CD4-positive, alpha-beta T cell treated with Interleukin-12 subunit alpha and Interleukin-12 subunit beta, for 1 hour (primary cell): ENCODE measurements at places on chromosomes 12 and 14.
A peak's percentile ranks its signal among the peaks of the same experiment; 100 is the strongest.

- DNase-seq = no peak
These were observed 266.4 kb downstream of the LRFN5 start for GRCh38 chr14:41872931-41873685.

GRCh38 chr12:5905757-5906156, 39.3 kb downstream of the ANO2 start:
- DNase-seq = no peak

GRCh38 chr14:61452452-61452851, 131.1 kb downstream of the PRKCH start:
- DNase-seq = peak; percentile 74

- peak; percentile 23 for DNase-seq
These were observed 24.7 kb downstream of the SUSD6 start for GRCh38 chr14:69635981-69636639.

DNA sequence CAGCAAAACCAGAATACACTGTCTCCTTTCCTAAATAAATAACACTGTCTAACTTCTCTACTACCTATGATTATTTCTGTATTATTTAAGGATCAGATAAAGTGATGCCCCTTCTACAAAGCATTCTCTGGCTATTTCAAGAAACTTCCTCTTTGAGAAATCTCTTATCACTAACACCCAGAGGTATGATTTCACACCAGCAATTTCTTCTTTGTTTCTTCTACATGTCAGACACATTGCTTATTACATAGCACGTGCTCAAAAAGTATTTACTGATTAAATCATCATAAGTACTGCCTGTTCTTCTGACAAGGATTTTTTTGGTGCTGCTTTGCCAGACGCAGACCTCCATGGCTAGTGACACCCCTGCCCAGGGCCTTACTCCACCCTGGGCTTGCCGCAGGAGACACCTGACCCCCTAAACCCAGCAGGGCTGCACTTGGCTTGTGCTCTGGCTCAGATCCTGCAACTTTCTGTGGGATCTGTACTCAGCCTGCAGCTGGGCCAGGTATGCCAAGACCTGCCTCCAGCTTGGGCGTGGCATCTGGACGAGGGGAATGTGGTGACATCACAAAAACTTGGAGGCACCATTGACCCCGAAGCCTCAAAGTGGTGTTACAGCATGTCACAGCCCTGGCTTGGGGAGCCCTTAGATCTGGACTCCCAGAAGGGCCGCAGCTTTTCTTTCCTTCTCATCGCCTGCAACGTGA, 15.4 kb upstream of the HIGD1C start:
- DNase-seq = no peak

DNA sequence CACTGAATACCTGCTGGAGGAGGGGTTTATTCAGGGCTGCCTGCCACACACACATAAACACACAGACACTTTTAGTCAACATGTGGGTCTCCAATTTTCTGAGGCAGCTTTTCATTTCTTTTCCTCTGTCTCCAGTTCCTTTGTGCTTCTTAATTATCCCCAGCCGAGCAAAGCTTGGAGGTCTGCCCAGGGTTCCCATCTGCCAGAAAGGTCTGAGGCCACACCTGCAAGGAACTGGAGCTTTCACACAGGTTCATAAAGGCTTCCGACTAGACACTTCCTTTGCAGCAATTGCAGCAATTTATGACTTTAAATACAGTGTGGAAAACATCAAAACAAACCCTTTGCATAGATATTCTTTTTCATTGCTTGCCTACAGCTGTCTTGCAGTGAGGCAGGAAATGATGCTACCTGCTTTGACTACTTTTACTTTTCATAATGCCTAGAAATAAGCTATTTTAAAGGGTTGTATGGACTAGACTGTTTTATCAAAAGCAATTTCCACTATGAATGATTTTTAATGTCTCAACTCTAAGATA, 1318.9 kb downstream of the AACS start:
- no peak for DNase-seq

GRCh38 chr14:56057071-56057741, 61.0 kb upstream of the PELI2 start:
- DNase-seq = no peak

- DNase-seq = no peak
These were observed 18.5 kb downstream of the RHOF start for GRCh38 chr12:121774968-121775474.

GRCh38 chr12:130145731-130146130, 16.5 kb upstream of the FZD10 start:
- no peak for DNase-seq

- no peak for DNase-seq
These were observed 27.1 kb downstream of the PRKAB1 start for GRCh38 chr12:119695034-119695433.

- DNase-seq = no peak
These were observed 37.5 kb downstream of the CCDC88C start for GRCh38 chr14:91380123-91380522.

- DNase-seq = peak; percentile 86
These were observed at the start of gene PTGER2 for GRCh38 chr14:52313903-52314594. TSS of gene PTGER2 (plus strand) at chr14:52314312. CDS start at chr14:52314549, 237 bp downstream.

DNA sequence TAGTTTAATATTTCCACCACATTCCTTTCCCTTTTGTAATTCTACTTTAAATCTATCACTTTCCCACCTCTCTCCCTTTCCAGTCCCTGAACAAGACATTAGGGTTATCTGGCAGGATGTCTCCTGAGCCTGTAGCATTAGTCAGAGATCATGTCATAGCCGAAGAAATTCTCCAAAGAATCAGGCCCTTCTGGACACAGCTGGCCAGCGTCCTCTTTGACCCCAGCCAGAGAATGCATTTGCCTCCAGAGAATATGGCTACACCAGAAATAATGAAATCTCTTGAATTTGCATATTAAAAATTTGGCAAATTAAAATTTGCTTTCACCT, 56.7 kb downstream of the NTF3 start:
- no peak for DNase-seq

- DNase-seq = peak; percentile 72
These were observed 3.6 kb downstream of the SMIM41 start for GRCh38 chr12:52082988-52083637.

GRCh38 chr12:125214289-125214688, 149.1 kb downstream of the AACS start:
- no peak for DNase-seq

GRCh38 chr14:73477618-73478266, 13.0 kb upstream of the RIOX1 start:
- no peak for DNase-seq

DNA sequence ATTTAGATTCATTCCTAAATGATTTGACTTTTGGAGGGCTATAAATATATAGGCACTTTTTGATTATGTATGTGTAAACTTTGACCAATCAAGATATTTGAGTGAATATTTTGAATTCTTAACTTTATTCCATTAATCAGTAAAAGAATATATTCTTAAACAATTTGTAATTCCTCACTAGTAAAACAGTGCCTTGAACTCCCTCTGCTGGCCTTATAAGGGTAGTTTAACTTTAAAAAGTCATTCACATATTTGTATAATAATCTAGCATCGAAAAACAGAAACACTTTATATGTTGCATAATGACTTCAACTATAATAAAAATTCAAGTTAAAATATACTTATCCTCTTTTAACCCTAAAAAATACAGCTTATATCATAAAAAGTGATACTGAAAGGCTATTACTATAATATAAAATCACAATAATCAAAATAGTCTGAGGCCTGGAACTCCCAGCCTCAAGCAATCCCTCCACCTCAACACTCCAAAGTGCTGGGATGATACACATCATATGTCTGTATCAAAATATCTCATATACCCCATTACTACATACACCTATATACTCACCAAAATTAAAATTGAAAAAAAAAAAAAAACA, 31.2 kb downstream of the CCDC59 start:
- peak; percentile 14 for DNase-seq

GRCh38 chr12:3630621-3631271, 122.2 kb downstream of the CRACR2A start:
- DNase-seq = no peak

- no peak for DNase-seq
These were observed 21.4 kb upstream of the HECTD1 start for GRCh38 chr14:31229009-31229408.

DNA sequence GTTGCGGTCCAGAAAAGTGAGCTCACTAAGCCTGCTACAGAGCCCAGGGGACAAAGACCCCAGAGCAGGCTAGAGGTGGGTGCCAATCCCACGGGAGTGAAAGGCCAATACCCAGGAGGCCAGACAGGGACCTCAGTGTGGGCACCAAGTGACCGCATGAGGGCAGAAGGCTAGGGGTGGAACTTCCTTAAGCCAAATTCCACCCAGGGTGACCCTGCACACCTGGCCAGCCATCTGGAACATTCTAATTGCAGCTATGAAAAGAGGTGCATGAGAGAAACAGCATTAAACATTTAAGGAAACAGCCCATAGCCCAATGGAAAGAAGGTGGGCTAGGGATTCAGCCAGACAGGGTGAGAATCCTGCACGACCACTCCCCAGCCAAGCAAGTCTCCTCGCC, 19.4 kb downstream of the GLTP start:
- no peak for DNase-seq

DNA sequence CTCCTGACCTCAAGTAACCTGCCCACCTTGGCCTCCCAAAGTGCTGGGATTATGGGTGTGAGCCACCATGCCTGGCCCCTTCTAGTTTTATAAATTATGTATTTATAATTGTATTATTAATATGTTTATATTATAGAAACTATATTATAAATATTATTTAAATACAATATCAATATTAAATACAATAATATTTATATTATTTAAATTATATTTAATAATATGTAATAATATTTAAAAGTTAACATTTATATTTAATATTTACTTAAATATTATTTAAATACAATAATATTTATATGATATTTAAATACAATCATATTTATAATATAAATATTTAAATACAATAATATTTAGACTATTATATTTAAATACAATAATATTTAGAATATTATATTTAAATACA, 20.0 kb downstream of the SDR9C7 start:
- no peak for DNase-seq

DNA sequence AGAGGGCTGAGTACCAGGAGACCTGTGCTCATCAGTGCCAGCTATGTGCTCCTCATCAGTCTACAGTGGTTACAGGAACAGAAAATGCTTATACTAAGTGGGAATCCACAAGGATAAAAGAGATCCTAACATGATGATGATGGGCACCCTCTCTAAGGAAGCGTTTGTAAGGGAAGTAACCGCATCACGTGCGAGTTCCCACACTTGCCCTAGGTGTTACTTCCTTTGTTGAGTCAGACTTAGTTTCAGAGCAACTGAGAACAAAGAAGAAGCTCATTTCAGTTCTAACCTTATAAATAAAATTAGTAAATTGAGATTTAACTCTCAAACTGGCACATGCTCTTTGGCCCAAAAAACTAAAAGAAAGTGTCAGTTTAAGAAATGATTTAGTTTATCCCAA, 956.4 kb upstream of the TMEM132C start:
- DNase-seq = no peak

DNA sequence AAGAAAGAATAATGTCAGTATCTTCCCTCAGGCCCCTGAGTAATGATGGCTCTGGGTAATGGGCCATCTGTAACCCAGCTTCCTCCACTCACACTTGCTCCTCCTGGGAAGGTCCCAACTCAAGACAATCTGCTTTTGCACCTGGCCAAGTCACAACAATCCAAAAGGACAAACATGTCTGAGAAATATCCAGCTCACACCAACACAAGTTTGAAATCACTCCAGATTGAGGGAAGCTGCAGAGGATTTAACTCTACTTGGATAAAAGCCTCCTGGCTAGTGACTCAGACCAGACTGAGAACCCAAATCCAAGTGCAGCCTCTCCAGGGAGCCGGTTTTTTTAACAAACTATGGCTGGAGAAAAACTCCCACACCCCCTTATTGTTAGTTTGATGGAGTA, 34.2 kb downstream of the RTRAF start:
- no peak for DNase-seq

GRCh38 chr12:109116611-109116949, 193 bp downstream of the ACACB start:
- DNase-seq = no peak

- no peak for DNase-seq
These were observed 21.3 kb downstream of the SOS2 start for GRCh38 chr14:50210074-50210473.

- no peak for DNase-seq
These were observed 131.9 kb upstream of the CLEC14A start for GRCh38 chr14:38387821-38388220.

GRCh38 chr12:12017135-12017581, 53.6 kb upstream of the BCL2L14 start:
- DNase-seq = no peak

DNA sequence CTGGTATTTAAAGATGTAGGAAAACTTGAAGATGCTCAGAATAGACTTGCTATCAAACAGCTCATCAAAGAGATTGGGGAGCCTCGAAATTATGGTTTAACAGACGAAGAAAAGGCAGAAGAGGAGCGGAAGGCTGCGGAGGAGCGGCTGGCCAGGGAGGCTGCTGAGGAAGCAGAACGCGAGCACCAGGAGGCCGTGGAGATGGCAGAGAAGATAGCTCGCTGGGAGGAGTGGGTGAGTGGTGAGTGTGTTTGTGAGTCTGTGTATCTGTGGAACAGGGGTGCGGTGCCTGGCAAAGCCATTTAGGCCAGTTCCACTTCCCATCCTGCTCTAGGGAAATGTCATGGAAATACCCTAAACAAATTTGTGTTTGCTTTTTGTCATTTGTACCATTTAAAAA, 19.2 kb upstream of the PAPOLA start:
- no peak for DNase-seq

- no peak for DNase-seq
These were observed 43.5 kb downstream of the ETNK1 start for GRCh38 chr12:22668441-22668840.

GRCh38 chr14:99548255-99548654, 55.8 kb downstream of the CCDC85C start:
- DNase-seq = no peak

DNA sequence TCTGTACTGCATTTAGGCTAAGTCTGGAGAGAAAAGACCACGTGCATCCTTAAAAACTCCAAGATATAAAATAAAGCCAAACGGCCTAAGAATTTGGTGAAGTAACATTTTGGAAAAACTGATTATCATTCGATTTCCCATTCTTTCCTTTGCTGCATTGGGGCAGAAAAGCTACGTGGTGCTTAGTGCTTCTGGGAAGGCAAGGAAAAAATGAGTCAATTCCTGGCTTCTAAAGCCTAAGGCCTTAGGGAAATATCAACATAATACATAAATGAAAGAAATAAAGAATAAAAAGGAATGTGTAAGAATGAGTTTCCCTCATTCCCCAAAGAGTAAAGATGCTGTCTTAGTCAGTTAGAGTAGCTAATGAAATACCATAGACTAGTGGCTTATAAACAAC, 520.5 kb downstream of the GLT1D1 start:
- DNase-seq = no peak

GRCh38 chr14:89232265-89233070, 184.6 kb downstream of the FOXN3 start:
- DNase-seq = no peak

- DNase-seq = no peak
These were observed 4.3 kb downstream of the MFAP5 start for GRCh38 chr12:8658346-8658745.
